ENCODE measurements at places on chromosomes 4 and X.

- DNase-seq = no peak
Observed at GRCh38 chr4:182604953-182605352, 312.2 kb downstream of the DCTD start.

GRCh38 chrX:3378156-3378555 lies 31.7 kb upstream of the MXRA5 start:
- DNase-seq = no peak

DNA sequence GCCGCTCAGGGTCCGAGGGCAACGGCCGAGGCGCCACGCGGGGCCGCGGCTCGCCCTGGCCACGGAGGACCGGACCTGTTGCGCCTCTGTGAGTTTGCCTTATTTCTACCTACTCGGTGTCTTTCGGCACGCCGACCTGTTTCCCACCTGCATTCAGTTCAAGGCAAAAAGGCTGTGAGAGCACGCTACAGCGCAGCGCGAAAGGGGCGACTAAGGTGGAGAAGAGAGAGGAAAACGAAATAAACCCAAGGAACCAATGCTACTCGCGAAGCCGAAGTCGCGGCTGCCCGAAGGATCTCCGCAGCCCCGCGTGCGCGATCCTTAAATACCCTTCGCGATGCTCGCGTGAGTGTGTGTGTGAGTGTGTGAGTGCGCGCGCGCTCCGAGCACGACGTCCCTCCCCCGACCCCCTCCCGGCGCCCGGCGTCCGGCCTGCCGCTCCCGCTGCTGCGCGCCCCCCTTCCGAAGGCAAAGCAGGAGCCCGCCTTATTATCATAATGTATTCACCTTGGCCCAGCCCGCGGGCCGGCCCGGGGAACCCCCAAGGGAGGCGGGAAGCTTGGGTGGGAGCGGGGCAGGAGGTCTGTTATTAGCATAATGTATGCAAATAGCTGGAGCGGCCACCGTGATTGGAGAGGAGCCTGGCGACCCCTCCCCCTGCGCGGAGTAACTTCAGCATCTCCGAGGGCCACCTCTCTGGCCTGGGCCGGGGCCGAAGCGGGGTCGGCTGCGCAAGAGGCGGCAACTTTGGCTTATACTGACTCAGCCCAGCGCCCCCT lies at the start of gene COL25A1:
Gene COL25A1, minus strand, starts transcription at position 298 of the 779 bp plus-strand sequence.
- peak; percentile 12 for DNase-seq

DNA sequence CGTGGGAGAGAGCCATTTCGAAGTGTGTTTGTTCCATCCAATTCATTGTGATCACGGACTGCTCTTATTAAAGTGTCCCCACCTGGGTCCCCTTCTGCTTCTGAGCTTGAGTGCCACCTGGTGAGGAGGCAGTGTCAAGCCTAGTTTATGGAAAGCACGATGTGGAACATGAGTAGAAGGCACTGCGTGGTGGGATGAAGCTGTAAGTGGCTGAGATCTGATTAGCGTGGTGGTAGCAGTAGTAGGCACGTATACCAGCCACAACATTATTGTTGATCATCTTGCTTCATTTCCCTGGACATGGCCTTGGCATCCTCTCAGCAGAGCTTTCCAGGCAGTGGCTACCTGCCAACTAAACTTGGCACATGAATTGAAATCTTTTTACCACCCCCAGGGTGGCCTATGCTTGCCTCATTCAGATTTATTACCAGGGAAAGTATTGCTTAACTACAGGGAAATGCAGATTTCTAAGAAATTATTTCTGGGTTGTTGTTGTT lies 46.4 kb downstream of the GPAT3 start:
- DNase-seq = no peak

- DNase-seq = no peak
Observed at GRCh38 chrX:130834149-130834548, 68.9 kb downstream of the ENOX2 start.

GRCh38 chr4:13542577-13543031 lies 1.7 kb downstream of the NKX3-2 start:
- DNase-seq = no peak

DNA sequence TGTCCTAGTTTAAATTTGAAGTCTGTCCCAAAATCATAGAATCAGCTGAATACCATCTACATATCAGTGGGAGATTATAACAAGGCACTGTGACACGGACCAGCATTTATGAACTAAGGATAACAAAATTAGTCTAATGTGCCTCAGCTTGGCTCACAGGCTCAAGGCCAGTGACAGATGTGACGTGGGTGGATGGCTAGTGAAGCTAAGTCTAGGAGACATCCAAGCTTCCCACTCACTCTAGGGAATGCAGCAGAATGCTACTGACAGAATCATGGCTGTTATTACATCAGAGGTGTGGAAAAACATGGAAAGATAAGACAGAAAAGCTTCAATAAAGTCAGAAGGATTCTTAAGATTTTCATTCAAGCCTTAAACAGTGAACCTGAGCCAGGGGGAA lies 329.9 kb downstream of the NAF1 start:
- DNase-seq = no peak

DNA sequence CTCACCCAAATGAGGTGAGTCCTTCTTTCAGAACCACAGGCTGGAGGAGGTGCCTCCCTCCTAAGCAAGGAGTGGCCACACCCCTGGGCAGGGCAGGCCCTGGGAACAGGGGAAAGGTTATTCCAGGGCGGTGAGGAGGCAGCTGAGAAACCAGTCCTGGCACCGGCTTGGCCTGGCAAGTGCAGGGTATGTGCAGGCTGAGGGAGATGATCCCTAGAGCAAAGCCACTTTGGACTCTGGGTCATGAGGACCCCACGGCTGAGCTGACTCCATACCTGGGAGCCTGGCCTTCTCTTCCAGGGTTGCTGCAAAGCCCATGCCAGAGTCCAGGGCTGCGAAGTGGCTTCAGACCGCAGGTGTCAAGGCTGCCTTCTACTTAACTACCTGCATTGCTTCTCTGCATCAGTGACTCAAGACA lies 49.5 kb upstream of the HELT start:
- no peak for DNase-seq

- no peak for DNase-seq
Observed at GRCh38 chrX:27796640-27797257, 11.0 kb upstream of the MAGEB10 start.

DNA sequence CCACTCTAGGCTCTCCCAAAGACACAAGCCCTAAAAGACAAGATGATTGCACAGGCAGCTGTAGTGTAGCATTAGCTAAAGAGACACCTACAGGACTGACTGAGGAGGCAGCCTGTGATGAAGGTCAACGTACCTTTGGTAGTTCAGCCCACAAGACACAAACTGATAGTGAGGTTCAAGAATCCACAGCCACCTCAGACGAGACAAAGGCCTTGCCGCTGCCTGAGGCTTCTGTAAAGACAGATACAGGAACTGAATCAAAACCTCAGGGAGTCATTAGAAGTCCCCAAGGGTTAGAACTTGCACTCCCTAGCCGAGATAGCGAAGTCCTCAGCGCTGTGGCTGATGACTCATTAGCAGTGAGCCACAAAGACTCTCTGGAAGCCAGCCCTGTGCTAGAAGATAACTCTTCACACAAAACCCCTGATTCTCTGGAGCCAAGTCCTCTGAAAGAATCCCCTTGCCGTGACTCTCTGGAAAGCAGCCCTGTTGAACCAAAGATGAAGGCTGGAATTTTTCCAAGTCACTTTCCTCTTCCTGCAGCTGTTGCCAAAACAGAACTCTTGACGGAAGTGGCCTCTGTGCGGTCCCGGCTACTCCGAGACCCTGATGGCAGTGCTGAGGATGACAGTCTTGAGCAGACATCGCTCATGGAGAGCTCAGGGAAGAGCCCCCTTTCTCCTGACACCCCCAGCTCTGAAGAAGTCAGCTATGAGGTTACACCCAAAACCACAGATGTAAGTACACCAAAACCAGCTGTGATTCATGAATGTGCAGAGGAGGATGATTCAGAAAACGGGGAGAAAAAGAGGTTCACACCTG lies 306.3 kb downstream of the ANK2 start:
- peak; percentile 24 for DNase-seq

DNA sequence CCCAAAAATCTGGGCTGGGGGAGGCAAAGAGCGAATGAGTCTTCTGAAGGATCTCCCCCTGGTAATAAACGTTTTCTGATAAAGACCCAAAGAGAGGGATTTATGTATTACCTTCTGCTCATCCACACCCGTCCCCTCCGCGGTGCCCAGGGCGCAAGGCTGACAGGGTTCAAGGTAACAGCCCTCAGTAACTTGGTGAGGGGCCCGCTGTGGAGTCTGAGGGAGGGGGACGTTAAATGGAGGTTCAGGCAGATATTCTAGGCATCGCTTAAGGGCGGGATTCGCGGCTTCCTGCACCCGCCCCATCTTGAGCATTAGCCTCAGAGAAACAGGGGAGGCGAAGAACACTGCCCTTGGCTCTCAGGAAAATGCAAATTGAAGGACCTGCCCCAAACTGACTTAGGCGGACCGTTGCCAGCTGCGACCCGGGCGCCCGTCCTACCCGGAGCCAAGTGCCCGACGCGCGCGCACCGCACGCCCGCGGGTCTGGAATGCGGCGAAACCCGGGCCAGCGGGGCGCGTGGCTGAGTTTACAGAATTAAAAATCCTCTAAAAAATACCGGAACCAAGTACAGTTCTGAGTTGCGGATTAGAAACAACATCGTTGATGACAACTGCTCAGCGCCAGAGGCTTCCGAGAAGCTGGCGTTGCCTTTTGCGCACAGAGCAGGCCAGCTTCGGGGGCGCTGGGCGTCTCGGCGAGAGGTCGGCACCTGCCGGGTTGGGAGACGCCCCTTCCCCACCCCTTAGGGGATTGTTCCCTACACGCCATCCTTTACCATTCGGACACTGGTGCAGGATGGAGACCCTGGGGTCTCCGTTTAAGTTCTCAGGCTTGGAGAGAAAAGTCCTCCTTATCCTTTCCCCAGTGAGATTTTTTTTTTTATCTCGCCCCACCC lies 2.8 kb downstream of the HELT start:
- no peak for DNase-seq

DNA sequence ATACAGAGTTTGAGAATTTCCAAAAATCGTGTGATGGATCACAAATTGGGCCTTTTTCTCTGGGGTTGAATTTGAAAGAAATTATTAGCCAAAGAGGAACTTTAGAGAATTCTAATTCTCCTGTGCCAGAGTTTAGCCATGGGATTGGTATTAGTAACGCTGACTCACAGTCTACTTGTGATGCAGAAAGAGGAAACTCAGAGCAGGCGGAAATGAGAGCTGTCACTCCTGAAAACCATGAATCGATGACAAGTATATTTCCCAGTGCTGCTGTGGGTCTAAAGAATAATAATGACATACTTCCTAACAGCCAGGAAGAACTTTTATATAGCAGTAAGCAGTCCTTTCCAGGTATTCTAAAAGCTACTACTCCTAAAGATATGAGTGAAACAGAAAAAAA lies 64.9 kb downstream of the N4BP2 start:
- DNase-seq = no peak

DNA sequence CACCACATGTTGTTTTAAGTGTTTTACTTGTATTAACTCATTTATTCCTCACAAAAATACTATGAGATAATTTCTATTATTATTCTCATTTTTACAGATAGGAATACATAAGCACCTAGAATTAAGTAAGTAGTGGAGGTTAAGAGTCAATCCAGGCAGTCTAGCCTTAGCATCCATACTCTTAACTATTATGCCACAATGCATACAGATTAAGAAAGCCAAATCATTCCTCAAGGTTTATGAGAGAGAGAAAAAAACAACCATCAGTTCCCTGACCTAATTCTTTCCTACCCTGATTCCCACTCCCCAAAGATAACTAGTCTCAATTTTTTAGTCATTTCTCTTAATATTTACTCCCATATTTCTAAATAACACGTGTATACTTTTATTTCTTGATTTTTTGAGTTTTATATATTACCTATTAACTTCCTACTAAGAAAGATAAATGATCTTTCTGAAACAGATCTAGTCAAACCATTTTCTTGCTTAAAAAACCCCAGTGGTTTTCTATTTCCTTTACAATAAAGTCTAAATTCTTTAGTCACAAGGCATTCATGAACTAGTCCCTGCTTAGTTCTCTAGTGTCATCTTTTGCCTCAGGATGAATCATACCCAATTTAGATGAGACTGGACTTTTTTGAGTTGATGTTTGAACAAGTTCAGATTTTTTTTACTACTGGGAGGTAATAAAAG lies 16.0 kb downstream of the UBA6 start:
- DNase-seq = no peak

DNA sequence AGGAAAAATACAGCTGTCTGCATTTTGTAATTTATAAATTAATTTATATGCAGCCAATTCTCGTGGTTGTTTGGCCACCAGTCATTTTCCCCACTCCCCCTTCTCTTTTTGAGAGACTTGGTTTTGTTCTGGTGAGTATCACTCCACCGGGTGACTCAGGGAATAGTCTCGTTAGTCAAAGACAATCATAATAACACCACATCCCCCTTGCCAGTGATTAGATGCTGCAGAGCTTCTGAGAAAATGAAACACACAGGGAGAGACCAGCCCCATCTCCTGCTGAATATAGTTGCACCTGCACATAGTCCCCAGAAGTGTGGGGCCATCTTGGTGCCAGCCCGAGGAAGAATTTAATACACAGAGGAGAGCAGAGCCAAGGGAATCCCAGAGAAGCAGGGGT lies 8.0 kb upstream of the FNIP2 start:
- DNase-seq = no peak

GRCh38 chrX:68428431-68428830 lies 4.9 kb downstream of the OPHN1 start:
- no peak for DNase-seq

GRCh38 chr4:8051644-8052043 lies 107.0 kb downstream of the ABLIM2 start:
- DNase-seq = no peak

- no peak for DNase-seq
Observed at GRCh38 chrX:46573331-46573891, at the start of gene CHST7. CHST7 (plus strand) TSS chrX:46573765; CDS start chrX:46573932, 167 bp downstream.

- no peak for DNase-seq
Observed at GRCh38 chr4:92825791-92826190, 522.0 kb downstream of the GRID2 start.

- DNase-seq = no peak
Observed at GRCh38 chr4:167210166-167210565, 24.1 kb downstream of the SPOCK3 start.

GRCh38 chrX:103343105-103343504 lies 13.1 kb downstream of the TCEAL7 start:
- no peak for DNase-seq

GRCh38 chrX:30649859-30650258 lies 3.4 kb upstream of the GK start:
- DNase-seq = no peak

- DNase-seq = no peak
Observed at GRCh38 chr4:113996599-113997177, 17.2 kb upstream of the ARSJ start.

GRCh38 chr4:110618581-110619462 lies 4.1 kb downstream of the PITX2 start:
- DNase-seq = no peak

DNA sequence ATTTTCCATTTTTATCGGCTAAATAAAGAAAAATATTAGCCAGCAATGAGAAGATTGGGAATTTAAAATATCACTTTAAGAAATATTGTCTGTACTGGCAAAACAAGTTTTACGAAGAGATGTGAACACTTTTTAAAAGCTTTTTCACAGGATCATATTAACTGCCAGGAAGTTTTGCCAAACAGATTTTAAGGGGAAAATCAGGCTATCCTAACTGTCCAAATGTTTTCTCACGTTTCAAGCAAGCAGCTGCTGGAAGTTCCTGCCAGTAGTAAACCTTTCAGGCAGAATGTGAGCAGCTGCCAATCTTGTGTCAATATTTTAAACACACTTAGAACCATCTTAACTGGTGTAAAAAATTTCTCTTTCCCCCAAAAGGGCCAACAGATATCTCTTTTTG lies 101.1 kb downstream of the ADGRL3 start:
- no peak for DNase-seq

- DNase-seq = no peak
Observed at GRCh38 chrX:55135171-55135570, 46.4 kb downstream of the PAGE2 start.

- no peak for DNase-seq
Observed at GRCh38 chr4:158327525-158327924, 117.2 kb downstream of the TMEM144 start.
